Type B pancreatic cell (in vitro differentiated cells): ENCODE measurements at places on chromosomes 12 and 14. TPM values are rescaled to one million over a fixed set of nuclear protein-coding genes. Genes with fewer than 3 reads are reported as not detected.

- no peak for DNase-seq
Measured at GRCh38 chr12:56029666-56030293, 8.9 kb downstream of the IKZF4 start.

DNA sequence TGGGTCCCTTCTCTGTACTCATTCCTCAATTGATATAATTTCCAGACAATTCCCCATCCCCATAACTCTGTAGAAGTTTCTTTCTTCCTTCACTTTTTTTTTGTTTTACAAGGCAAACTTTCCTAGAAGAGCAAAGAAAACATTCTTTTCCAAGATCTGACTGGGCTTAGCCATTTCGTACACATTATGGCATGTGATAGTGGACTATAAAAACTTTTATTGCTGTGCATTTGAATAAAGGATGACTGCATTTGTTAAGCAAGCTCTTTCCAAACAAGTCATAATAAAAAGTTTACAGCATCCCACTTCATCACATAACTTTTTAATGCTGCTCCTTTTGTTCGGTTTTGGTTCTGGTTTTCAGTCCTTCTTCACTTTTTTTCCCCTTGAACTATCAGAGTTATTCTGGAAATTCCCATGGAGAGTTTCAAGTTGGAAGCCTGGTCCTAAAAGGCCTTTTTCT lies 231.0 kb upstream of the HMGA2 start:
- DNase-seq: no peak

DNA sequence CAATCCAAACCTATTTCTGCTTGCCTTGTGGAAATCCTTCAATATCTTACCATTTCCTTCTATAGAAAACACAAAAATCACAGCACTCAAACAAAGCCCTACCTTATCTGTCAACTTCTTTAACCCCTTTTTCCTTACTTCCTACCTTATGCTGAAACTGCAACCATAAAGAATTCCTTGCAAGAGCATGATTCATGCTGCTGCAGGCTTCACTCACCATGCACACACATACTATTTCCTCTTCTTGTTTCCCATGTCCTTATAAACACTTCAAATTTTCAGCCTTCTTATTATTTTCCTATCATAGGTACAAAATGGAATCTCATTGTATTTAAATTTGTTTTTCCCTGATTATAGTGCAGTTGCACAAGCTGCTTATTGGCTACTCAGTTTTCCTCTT lies 23.3 kb downstream of the LMNTD1 start:
- no peak for DNase-seq

DNA sequence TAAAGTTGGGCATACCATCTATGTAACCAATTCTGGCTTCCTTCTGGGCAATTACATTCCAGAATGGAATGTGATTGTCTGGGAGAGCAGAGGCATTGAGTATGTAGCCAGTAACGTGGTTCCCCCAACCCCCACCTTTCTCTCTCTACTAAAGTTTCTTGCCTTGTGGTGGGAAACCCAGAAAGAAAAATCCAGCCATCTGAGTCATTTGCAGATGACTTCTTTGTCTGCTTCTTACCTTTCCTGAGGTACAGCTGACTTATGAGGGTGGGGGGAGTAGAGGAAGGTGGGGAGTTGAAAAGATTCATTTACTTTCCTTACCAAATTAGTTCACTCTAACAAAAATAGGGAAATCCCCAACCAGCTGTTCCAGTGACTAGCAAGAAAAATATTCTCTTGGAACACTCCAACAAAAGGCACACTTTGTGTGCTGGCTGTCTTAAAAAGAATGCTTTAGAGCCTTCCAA lies 112.1 kb upstream of the FRMD6 start:
- DNase-seq: no peak

LTBP2 gene
- total RNA-seq: 1.1 and 2.4 TPM in 2 replicates

CD27 gene
- not detected in 2 replicates for total RNA-seq
